Amniotic stem cell (primary cell): ENCODE measurements at places on chromosomes 16 and 17.

- no peak for DNase-seq
These were observed 1.5 kb downstream of the SLC13A5 start for GRCh38 chr17:6711681-6712057.

- no peak for DNase-seq
These were observed 51.2 kb upstream of the HNF1B start for GRCh38 chr17:37796076-37796475.

DNA sequence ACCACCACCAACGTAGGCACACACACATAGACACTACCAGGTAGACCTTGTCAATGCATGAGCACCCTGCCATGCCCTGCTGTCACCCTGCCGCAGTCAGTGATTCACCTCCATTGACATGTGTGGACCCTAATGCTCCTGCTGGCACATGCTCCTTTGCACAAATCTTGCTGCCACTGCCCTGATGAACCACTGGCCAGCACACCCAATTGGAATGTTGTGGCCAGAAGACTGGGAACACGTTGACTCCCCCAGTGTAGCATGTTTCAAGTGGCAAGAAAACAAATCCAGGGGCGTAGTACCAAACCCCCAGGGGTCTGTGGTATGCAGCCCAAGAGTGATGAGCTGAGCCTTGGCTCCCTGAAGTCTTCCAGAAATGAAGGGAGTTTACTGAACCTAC is 486.4 kb upstream of the KIF2B start:
- DNase-seq, result no peak

DNA sequence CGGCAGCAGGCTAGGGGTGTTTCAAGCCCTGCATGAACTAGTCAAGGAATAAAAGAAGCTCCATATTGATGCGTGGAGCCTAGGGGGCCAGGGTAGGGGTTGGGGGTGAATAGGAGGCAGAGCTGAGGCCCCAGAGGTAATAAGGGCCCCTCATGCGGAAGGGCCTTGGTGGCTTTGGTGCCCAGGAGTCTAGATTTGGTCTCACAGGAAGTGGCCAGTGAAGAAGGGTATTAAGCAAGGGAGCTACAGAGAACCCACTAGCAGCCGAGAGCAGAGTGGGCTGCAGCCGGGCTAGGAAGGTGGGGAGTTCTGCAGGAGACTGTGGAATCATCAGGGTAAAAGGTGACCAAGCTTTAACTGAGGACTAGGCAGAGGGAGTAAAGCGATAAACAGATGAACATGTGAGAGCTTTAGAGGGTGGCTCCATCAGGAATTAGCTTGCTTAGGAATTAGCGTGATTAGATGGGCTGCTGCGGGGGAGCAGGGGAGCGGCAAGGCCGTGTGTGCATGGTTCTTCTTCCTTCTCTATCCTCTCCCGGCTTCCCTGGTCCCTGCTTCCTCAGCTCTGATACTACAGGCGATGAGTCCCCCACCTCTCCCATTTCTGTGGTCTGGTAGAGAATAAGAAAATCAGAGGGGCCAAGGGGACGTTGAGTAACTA is 9.8 kb downstream of the GNGT2 start:
- DNase-seq, result no peak

DNA sequence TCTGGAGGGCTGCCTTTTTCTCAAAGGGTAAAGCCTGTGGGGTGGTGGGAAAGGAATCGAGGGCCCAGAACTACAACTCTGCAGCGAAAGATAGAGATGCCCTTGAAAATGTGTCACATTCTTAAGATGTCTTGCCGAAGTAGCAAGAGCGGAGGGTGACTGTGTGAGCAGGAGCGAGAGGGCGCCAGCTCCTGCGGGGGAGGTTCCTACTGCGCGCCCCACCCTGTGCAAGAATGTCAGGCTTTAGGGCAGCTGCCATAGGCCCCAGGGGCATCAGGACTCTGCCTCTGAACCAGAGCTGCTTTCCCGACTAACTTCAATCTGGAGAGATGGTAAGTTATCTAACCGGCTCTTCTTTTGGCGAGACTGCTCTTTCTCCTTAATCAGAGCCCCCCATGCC is 11.8 kb upstream of the ITGAE start:
- DNase-seq, result no peak
